NCI-H1436 (cell line): ENCODE measurements at places on chromosomes 13 and 19.

- DNase-seq, result no peak
These were observed 70.9 kb downstream of the CDK8 start for GRCh38 chr13:26324867-26325266.

- DNase-seq, result no peak
These were observed 7.9 kb downstream of the ZNF787 start for GRCh38 chr19:56113074-56113632.

GRCh38 chr19:35645680-35646511 is 2.2 kb upstream of the COX6B1 start:
- DNase-seq, result no peak

DNA sequence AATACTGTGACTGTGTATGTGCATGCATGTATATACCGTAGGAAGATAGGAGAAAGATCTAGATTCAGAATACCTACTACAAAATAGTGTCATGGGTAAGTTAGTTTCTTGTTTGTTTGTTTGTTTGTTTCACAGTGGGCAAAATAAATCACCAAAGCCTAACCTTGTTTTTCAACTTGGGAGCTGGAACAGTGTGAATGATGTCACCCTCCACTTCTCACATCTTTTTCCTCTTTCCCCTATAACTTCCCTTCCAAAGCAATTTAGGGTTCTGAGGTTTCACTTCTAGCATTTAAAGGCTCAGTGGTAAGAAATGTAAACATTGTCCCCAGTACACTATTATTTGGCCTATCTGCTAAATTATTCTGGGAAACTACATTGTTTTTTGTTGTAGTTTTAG is 5.4 kb downstream of the KCTD4 start:
- no peak for DNase-seq

- DNase-seq, result no peak
These were observed 4.7 kb upstream of the TUBGCP3 start for GRCh38 chr13:112592647-112593046.
